HCEC 1CT (cell line): ENCODE measurements at places on chromosomes 2 and 18.

GRCh38 chr2:212644195-212644837 lies 105.7 kb upstream of the ERBB4 start:
- DNase-seq, result no peak

- DNase-seq, result peak; percentile 45
Measured at GRCh38 chr18:22428672-22429071, 11.0 kb upstream of the CTAGE1 start.

DNA sequence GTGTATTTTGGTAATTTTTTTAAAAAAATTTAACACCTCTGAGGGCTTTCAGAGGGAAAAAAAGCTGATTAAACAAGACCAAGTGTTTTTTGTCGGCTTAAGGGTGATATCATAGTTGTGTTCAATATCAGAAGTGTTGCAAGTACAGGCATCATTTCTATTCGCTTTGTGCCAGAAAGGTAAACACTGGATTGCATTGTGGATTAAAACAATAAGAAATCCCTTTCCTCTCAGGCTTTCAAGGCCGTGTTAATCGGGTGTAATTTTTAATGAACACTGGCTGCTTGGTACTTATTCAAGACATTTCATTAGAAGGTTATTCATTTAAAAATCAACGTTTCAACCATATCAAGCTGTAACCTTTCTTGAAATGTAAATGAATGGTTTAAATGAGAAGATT lies 18.3 kb downstream of the FIGN start:
- no peak for DNase-seq

DNA sequence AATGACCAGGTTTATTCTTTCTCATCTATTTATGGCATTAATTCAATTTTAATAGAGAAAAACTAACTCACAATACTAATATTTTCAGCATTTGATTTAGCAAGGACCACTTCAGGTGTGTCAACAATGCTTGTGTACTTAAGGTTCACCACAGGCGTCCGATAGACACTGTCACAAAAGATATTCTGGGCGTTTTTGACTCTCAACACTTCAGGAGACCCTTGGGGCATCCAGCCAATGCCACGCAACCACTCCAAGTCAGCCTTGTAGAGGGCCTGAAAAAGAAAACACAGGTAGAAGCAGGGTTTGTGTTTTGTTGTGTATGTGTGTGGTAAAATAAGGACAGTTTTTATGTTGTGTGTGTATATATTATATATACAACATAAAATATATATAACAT lies 158.2 kb downstream of the NEB start:
- DNase-seq, result no peak

GRCh38 chr18:58975296-58975695 lies 110.6 kb downstream of the ZNF532 start:
- DNase-seq, result no peak

DNA sequence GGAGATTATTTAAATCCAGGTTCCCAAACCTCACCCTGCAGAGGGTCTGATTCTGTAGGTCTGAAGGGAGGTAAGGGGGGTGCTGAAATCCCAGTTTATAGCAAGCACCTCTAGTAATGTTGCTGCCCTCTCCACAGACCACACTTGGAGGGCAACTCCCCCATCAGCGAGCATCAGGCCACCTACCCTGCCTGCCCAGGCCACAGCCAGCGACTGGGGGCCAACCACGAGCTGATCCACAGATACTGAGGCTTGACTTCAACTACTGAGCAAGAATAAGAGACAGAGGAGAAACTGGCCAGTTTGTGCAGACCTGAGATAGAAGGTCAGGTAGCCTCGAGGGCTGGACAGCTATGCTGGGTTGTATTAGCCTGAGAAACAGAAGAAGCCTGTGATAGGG lies 36.3 kb upstream of the LBH start:
- DNase-seq, result no peak

DNA sequence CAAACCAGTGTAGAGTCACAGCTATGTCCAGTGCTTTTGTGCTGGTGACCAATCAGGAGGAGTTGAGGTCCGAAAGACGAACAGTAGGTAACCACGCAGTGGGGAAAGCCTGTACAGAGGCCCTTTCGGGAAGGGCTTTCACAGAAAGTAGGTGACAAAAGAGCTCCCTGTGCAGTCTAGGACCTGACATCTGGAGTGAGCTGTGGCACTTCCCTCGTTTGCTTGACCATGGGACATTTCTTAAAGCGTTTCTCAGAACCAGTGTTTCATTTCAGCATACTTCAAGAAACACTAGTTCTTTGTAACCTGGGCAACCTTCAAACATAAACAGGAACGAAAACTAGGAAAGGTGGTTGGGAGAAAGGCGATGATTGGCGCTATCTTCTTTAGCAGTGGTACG lies 55.7 kb upstream of the ITM2C start:
- no peak for DNase-seq

DNA sequence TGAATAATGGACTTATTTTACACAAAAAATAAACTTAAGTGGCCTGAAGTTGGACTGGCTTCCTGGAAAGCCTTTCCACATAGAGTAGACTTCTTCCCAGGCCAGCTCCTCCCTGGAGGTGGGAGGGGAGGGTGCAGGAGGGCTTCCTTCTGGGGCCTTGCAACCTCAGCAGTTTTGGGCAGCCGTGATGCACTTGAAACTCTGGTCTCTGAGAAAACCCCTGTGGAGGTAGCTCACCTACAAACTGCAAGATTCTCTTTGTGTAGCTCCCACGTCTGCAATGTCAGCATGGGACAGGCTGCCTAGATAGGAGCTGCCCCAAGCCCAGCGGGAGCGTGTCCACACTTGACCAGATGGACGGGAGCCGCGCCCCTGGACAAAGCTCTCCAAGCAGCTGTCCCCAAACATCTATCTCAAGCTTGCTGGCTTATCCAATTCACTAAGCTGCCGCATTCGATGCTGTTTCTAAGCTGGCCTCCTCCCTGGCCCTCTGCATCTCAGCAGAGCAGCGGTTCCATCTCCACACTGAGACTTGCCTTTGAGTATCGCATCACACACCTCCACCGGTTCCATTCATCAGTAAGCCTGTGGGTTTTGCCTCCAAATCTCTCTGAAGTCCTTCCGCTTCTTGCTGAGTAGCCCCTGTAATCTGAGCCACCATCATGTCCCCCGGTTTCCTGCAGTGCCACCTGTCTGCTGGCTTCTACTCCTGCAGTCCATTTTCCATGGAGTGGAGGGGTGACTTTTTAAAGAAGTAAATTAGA lies 1.6 kb upstream of the LPIN1 start:
- DNase-seq, result peak; percentile 69

- peak; percentile 75 for DNase-seq
Measured at GRCh38 chr2:109290887-109291643, 162.1 kb downstream of the SH3RF3 start.

DNA sequence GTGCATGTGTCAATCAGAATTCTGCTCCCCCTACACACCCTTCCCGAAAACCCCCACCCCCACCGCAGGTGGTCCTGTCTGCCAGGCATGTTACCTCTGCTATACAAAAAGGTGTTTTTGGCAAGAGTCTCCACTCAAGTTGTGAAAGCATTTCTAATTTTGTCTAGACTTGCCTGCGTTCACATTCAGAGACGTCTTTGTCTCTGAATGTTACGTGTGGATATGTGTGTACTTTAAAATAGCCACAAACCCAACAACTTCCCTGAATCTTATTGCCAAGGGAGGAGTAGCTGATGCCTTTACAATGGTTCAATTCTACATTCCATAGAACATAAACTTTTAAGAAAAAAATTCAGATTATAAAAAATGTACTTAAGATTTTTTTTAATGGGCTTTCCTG lies 66.6 kb downstream of the ITGA4 start:
- DNase-seq, result no peak

- peak; percentile 18 for DNase-seq
Measured at GRCh38 chr2:161273038-161273760, 35.0 kb upstream of the PSMD14 start.

- no peak for DNase-seq
Measured at GRCh38 chr18:79542876-79543750, 136.5 kb upstream of the CTDP1 start.

- no peak for DNase-seq
Measured at GRCh38 chr2:141590620-141591019, 540.2 kb downstream of the LRP1B start.

DNA sequence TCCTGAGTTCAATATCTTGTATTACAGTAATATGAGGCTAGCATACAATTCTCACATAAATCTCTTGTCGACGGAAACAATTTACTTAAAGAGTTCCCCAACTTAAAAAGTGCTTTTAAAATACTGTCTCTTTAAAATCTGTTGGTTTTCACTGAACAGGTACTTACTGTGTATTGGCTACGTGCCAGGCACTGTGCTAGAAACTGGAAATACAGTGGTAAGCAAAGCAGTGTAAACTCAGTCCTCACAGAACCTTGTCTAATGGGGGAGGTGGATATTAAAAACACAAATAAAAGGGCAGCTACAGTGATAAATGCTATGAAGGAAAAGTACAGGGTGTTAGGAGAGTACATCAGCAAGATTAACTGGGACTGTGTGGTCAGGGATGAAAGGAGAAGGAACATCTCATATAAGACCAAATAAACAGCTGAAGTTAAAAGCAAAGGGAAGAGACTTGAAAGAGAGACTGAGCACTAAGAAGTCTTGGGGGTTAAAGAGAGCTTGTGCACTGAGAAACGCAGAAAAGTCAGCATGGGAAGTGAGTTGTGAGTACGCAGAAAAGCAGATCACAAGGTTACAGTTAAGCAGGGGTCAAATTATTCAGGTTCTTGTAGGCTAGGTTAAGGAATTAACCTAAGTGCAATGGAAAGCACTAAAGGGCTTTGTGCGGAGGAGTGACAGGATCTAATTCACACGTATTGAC lies 52.5 kb downstream of the USP40 start:
- no peak for DNase-seq

DNA sequence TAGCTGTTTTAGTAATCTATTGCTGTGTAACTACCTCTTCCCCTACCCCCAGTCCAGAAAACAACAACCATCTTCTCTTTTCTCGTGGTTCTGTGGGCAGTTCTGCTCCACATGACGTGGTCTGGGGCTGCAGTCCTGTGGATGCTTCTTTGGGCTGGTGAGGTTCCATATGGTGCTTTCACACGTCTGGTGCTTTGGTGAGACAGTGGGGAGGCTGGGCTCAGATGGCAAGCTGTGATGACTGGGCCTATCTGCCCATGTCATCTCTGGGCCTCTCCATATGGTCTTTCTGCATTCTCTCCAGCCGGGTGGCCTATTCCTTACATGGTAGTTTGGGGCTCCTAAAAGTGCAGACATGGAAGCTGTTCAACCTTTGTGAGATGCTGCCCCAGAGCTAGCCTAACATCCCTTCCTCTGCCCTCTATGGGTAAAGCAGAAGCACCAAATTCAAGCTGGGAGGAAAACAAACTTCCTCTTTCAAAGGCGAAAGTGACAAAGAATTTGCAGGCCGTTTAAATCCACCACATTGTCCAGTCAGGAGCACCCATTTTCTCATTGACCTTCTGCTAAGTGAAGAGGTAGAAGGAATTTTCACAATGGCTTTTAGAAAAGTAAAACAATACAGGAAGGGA lies 68.3 kb upstream of the IL1R1 start:
- DNase-seq, result no peak

GRCh38 chr2:108315444-108315934 lies 26.8 kb downstream of the SULT1C2 start:
- no peak for DNase-seq

- no peak for DNase-seq
Measured at GRCh38 chr2:238643400-238643907, 204.4 kb upstream of the TWIST2 start.

GRCh38 chr2:159194241-159194640 lies 92.3 kb downstream of the WDSUB1 start:
- no peak for DNase-seq

GRCh38 chr2:133433455-133434451 lies 134.5 kb downstream of the NCKAP5 start:
- DNase-seq, result no peak

- peak; percentile 84 for DNase-seq
Measured at GRCh38 chr2:3379647-3380534, at the start of gene TRAPPC12. TRAPPC12 (plus strand) TSS chr2:3379694; CDS start chr2:3387624, 7,930 bp downstream.

DNA sequence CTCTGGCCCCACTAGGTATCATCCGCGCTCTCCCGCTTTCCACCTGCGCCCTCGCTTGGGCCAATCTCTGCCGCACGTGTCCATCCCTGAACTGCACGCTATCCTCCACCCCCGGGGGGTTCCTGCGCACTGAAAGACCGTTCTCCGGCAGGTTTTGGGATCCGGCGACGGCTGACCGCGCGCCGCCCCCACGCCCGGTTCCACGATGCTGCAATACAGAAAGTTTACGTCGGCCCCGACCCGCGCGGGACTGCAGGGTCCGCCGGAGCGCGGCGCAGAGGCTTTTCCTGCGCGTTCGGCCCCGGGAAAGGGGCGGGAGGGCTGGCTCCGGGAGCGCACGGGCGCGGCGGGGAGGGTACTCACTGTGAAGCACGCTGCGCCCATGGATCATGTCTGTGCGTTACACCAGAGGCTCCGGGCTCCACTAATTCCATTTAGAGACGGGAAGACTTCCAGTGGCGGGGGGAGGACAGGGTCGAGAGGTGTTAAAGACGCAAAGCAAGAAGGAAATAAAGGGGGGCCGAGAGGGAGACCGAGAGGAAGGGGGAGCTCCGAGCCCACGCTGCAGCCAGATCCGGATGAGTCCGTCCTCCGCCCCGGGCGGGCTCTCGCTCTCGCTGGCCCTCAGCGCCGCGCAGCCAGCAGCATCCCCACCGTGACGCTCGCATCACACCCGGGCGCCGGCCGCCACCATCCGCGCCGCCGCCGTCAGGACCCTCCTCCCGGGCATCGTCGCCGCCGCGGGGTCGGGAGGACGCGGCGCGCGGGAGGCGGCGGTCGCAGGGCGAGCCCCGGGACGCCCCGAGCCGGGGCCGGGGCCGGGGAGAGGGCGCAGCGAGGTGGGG lies 664 bp downstream of the NETO1 start:
- DNase-seq, result no peak

- DNase-seq, result no peak
Measured at GRCh38 chr18:76504749-76505148, 9.7 kb upstream of the ZNF516 start.

DNA sequence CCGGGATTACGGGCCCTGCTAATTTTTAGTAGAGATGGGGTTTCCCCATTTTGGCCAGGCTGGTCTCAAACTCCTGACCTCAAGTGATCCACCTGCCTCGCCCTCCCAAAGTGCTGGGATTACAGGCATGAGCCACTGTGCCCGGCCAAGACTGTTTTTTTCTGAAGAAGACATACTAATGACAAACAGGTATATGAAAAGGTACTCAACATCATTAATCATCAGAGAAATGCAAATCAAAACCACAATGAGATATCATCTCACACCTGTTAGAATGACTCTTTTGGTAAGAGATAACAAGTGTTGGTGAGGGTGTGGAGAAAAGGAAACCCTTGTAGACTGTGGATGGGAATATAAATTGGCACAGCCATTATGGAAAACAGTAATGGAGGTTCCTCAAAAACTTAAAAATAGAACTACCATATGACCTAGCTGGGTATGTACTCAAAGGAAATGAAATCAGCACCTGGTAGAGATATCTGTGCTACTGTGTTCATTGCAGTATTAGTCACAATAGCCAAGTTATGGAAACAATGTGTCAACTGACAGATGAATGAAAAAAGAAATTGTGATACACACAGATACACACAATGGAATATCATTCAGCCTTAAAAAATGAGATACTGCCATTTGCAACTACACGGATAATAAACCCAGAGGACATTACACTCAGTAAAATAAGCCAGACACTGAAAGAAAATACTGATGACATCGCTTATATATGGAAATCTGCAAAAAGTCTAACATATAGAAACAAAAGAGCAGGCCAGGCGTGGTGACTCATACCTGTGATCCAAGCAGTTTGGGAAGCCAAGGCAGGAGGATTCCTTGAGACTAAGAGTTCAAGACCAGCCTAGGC lies 20.8 kb downstream of the SOS1 start:
- peak; percentile 49 for DNase-seq
